ENCODE measurements at places on chromosomes 1 and 21.

DNA sequence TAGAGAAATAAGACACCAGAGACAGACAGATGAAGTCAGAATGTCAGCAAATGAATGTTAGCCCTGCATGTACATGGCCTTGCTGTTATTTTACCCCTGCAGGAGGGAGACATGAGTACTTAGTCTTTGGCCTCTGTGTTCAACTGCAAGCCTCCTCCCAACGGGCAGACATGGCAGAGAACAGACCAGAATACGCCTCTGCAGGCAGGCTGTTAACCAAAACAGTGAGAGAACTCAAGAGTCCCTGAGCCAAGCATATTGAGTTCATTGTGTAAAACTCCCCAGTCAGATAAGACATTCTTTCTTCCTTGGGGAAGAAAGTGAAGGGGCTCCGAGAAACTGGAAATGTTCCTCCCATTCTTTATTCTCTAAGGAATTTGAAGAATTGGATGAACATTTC, 150.9 kb downstream of the PHTF1 start:
- DNase-seq: no peak

- DNase-seq: peak; percentile 56
Measured at GRCh38 chr21:30340714-30341573, 3.5 kb upstream of the KRTAP27-1 start.

DNA sequence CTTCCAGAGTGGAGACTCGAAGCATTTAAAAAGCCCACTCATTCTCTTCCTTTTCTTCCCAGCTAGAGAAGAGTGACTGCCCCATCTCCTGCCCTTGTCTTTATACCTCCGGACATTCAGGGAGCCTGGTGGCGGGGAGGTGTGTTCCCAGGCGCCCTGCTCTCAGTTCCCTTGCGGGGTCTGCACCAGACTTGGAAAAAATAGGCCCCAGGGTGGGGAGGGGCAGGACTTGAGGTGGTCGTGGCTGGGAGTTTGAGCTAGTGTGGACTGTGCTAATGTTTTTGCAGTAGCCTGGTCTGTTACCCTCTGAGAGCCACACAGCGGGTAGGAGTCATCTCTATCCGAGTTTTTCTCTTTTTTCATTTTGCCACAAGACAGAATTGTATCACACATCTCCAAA, 139.1 kb downstream of the PEX14 start:
- no peak for DNase-seq

DNA sequence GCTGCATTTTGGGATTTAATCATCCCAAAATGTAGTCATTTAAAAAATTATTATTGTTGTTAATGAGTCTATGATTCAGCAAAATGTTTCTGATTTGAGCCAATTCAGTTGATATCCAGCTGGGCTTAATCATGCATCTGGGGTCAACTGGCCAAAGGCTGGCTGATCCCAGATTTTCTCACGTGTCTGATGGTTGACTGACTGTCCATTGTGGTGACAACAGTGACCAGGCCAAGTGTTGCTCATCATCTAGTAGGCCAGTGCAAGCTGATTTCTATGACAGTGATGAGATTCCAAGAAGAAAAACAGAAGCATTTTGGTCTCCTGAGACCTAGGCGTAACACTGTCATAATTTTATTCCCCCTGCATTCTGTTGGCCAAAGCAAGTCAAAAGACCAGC, 80.1 kb upstream of the ZC3H11B start:
- no peak for DNase-seq

GRCh38 chr1:223803211-223803610, 42.5 kb downstream of the TP53BP2 start:
- DNase-seq: no peak

- no peak for DNase-seq
Measured at GRCh38 chr1:50426702-50427085, 3.5 kb upstream of the DMRTA2 start.

DNA sequence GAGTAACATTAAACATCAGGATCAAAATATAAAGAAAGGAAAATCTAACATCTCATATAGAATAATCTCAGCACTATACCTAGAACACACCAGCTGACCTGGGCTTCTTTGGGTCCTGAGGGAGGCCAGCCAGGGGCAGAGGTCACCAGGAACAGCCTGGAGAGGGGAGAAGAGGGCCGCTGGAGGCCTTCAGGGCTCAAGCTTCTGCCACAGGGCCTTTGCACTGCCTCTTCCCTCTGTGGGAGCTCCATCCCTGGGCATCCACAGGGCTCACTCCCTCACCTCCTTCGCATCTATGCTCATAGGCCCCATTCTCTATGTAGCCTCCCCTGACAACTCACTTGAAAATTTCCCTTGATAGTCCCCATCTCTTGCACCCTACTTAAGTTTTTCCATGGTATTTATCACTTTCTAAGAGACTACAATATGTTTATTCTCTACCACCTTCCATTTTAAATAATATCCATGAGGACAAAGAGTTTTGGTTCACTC, 73.9 kb downstream of the HIVEP3 start:
- DNase-seq: no peak

GRCh38 chr1:172135978-172136610, 284.4 kb upstream of the C1orf105 start:
- peak; percentile 64 for DNase-seq

GRCh38 chr1:30907481-30908315, 860 bp downstream of the SDC3 start:
- peak; percentile 21 for DNase-seq
